ENCODE measurements at places on chromosomes 13 and 19. TPM values are rescaled to one million over a fixed set of nuclear protein-coding genes. Genes with fewer than 3 reads are reported as not detected.

Gene ZNF132
- total RNA-seq, result 3.0 TPM

Gene C5AR1
- not detected for total RNA-seq

- no peak for DNase-seq
Observed at GRCh38 chr19:39483141-39483540, 2.5 kb downstream of the TIMM50 start.

DNA sequence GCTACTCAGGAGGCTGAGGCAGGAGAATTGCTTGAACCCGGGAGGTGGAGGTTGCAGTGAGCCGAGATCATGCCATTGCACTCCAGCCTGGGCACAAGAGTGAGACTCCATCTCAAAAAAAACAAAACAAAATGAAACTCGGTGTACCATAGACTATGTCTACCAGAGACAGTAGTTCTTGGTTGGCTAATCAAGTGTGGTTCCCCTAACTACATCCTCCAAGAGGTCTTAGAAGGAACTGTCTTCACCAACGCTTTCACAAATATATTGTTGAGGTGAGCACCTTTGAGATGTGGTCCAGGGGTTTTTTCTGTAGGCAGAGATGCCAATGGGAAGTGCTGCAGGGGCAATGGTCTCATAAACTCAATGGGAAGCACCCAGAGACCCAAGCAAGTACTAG lies 48.0 kb downstream of the RFC3 start:
- no peak for DNase-seq

DNA sequence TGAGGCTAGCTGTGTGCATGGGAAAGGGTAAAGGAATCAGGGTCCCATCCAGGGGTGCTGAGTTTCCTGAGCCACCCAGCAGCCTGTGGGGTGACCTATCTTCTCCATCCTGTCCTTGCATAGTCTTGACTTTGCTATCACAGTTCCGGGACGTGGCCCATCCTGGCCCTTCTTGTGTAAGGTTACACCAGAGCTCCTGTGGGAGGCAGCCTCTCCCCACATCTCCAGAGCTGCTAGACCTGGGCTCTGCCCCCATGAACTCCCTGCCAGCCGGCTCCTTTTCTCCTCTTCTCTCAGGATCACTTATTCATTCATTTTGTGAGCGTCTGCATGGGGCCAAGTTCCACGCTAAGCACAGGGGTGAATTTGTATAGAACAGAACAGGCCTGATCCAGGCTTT lies 238.9 kb downstream of the TSHZ3 start:
- DNase-seq, result peak; percentile 50

DNA sequence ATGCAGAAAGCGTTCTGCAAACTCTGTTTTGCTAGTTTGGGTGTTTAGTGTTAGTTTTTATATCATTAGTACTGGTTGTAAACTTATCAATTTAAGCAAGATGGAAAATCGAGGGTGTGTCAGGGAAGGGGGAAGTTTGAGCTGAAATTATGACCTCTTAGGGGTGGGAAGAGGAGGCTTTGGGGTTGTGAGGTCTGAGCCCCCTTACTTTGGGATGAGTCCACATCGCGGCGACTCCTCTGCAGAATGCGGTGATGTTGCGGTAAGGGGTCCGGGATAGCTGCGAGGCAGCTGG lies 743 bp upstream of the NDUFS7 start:
- no peak for DNase-seq

- DNase-seq, result no peak
Observed at GRCh38 chr13:94115054-94115453, 364.4 kb downstream of the DCT start.

DNA sequence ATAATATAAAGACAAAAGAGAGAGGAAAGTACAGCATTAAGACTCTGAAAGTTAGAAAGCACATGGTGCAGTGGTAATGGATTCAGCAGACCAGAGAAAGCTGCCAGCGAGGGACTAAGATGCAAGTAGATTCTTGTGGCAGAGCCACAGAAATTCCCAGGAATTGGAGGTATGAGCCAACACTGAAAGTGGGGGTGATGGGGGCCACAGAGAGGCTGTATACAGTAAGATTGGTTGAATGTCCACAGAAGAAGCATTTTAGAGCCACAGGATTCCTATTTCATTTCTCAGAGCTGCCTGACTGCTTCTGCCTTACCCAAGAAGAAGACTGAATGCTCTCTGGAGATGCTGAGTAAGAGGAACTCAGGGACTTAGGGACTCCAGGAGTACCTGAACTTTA lies 295.0 kb downstream of the LMO7 start:
- no peak for DNase-seq

DNA sequence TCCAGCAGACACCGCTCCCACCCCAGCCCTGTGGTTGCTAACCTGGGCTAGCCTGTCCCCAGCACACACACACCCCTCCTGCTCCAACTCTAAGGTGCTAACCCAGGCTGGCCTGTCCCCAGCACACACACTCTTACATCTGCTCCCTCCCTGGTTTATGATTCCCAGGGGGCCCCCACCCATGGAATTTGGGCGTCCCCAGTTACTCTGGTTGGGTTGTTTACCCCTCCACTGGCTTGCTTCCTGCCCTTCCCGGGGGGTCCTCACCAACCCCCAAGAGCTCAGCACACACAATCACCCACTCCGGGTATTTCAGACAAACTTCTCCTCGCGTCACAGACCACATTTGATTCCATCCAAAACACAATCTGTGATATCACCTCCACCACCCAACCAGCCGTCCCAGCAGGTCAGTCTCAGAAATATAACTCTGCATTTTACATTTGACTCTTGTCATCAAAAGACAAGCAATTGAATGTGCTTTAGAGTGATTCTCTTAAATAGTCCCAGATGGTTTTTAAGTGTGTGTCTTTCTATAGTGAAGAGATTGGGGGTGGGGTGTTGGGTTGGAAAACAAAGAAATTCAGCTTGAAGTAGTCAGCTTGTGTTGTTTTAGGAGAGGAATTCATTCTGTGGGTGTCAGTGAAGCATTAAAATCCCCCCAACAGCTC lies 20.1 kb downstream of the COL4A2 start:
- peak; percentile 87 for DNase-seq
